AG04450 (cell line): ENCODE measurements at places on chromosomes 12 and 14.

DNA sequence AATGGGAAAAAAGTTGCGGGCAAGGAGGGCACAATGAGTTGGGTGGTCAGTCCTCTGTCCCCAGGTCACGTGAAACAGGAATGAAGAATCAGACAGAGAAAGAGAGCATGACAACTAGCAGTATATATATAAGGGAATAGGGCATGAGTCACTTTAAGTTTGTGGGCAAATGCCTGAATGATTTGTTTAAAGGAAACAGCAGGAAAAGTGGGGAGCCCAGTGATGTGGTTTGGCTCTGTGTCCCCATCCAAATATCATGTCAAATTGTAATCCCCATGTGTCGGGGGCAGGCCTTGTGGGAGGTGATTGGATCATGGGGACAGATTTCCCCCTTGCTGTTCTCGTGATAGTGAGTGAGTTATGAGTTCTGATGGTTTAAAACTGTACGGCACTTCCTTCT is 195.3 kb upstream of the IGF1 start:
- no peak for DNase-seq

GRCh38 chr14:61889914-61890351 is 127.7 kb downstream of the SNAPC1 start:
- DNase-seq, result no peak

DNA sequence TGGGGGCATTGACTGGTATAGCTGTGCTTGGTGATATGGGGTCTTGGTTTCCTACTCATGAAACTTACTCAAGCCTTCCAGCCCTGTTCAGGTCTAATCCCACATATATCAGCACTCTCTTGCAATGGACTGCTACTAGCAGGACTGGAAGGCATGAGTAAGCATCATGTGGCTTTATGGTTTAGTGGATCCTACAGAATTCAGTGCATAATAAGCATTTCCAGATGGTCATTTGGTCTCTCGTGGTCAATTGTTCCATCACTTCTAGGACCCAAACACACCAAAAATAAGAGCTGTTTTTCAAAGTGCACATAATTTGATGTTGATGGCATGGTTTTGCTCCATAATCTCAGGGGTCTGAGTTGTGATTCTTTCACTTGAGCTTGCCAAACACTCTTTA is 114.4 kb downstream of the LMNTD1 start:
- DNase-seq, result no peak

DNA sequence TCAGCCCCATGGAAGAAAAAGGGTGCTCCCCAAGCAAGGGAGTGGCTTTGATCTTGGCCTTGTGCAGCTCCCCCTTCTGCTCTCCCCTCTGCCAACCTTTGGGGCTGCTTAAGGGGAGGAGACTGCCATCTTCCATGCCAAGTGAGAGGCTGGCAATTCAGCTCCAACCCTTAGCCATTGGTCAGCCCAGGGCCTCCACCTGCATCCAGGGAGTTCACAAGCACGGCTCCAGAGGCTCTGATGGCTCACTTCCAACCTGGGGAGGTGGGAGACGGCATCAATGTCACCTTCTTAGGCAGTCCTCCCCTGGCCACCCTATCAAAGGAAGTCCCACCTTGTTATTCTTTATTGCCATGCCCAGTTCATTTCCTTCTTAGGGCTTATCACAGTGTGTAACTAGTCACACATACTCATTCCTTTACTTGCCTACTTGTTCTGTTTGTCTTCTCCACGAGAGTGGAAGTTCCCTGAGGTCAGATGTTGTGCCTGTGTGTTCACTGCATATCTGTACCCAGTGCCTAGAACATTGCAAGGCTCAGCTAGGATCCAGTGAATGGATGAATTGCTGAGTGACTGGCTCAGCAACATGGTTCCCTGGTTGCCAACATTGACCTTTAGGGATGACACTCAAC is 5.0 kb downstream of the HDAC7 start:
- DNase-seq, result no peak

GRCh38 chr12:5503774-5504173 is 71.9 kb downstream of the NTF3 start:
- no peak for DNase-seq

GRCh38 chr14:36751106-36751505 is 89.4 kb downstream of the PAX9 start:
- DNase-seq, result no peak

GRCh38 chr14:103825101-103825500 is 22.3 kb downstream of the PPP1R13B start:
- no peak for DNase-seq

DNA sequence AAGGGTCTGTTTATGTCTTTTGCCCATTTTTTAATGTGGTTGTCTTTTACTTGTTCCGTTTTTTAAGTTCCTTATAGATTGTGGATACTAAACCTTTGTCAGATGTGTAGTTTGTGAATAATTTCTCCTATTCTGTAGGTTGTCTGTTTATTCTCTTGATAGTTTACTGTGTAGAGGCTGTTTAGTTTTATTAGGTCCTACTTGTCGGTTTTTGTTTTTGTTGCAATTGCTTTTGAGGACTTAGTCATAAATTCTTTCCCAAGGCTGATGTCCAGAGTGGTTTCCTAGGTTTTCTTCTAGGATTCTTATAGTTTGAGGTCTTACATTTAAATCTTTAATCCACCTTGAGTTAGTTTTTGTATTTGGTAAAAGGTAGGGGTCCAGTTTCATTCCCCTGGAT is 33.9 kb downstream of the SLC39A9 start:
- DNase-seq, result no peak

DNA sequence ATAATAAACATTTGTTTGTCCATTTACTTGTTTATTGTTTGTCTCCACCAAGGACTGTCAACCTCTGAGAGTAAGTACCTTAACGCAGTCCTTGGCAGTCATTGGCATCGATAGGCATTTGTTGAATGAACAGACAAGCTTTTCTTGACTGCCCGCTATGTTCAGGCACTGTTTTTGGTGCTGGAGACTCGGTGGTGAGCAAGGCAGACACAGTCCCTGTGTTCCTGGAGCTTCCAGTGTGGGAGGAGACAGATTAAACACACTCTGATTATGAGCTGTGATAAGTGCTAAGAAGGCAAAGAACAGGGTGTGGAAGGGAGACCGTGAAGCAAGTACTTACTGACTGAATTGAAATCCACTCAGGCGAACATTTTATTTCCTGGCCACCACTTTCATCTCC is 1.2 kb downstream of the ATP6V0A2 start:
- DNase-seq, result no peak

DNA sequence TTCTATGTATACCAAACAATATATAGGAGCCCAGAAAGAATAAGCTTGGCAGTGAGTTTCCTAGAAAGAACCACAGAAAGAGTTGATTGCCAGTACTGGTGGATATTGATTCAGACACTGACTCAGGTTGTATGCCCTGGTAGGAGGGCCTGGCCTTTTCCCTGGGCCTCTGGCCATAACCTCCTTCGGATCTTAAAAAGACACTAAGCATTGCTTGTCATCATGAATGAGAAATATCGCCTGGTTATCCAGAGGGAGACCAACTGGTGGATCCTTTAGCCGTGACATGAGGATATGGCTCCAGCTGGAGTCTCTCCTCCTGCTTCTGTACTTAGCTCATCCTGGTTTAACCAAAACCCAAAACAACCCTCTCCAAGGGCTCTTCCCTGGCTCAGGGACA is 231.5 kb downstream of the MSRB3 start:
- no peak for DNase-seq

DNA sequence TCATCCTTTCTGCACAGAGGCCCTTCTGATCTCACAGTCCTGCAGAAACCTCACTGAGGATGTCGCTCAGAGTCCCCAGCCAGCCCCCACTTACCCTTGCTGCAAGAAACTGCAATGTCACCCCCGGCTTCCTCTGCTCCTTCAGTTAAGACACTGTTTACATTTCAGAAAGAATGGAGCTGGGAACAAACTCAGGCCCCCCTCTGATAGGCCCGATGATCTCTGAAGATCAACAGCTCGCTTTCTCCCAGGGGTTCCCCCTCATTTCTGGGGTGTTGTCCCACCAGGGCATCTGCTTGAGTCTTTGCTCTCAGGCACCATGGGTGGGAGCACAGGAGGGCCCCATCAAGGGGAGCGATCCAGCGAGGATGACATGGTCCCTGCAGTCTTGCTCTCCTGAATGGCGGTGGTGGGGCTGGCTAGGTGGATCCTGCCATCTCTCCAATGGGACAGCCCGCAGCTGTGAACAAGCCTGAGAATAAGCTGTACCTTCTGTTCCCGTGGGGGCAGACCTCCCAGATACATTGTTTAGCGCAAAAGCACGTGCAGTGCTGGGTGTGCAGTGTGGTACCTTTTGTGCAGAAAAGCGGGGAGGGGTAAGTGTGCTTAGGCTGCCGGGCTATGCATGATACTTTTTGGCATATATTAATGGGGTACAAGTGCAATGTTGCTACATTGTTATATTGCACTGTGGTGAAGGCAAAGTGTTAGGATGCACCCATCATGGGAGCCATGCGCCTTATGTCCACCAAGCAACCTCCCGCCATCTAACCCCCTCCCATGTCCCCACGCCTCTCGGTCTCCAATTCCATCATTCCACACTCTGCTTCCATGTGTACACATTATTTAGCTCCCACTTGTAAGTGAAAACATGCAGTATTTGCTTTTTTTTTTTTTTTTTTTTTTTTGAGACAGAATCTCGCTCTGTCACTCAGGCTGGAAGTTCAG is 6.7 kb upstream of the NCOR2 start:
- no peak for DNase-seq

- peak; percentile 34 for DNase-seq
Observed at GRCh38 chr14:50865391-50866076, 6.3 kb upstream of the ABHD12B start.

DNA sequence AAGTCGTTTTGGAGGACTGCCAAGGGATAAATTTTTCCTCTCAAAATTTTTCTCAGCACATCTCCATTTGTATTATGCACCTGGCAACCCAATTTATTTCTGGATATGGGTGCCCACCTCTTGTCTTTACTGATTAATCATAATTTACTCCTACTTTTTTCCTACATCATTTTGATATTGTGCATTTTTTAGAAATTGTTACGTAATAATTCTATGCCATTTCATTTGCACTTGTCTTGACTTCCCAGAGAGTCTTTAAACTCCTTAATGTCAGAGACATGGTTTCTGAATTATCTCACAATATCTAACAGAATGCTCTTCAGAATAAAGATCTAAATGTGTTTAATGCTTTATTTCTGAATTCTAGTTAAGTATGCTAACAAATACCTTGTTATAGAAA is 113.1 kb downstream of the TMTC3 start:
- DNase-seq, result no peak

GRCh38 chr12:89195470-89195869 is 156.8 kb downstream of the DUSP6 start:
- DNase-seq, result no peak

- peak; percentile 45 for DNase-seq
Observed at GRCh38 chr14:68841016-68841809, 48.3 kb upstream of the ZFP36L1 start.

GRCh38 chr14:92207012-92207927 is 85.5 kb downstream of the CPSF2 start:
- no peak for DNase-seq

DNA sequence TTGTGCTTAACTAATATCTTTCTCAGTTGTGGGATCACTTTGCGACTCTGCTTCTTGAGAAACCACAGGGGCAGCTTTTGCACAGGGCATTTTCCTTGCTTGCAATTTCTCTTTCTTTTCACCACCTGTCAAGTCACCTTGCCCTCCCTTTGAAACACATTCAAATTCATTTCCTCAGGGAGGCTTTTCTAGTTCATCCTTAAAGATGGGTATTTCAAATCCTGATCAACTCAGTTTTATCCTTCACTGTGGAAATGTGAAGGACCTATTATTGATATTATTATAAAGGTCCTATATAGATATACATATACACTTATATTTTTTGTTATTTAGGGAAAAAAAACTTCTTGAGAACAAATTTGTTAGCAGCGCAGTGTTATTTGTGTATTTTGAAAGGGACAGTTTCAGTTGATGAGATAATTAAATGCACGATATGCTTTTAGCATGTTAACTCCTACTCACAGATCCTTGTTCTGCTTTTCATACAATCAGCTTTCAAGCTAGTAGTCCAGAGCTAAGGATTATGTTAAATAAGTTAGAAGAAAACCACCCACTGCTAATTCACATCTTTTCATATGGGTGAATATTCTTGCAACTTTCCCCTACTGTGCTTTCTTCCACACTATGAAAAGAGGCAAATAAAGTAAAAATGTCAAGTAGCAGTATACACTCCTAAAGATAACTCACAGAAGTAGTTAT is 501.4 kb upstream of the RGS6 start:
- no peak for DNase-seq

GRCh38 chr12:18221726-18222125 is 39.6 kb upstream of the PIK3C2G start:
- DNase-seq, result no peak

GRCh38 chr14:24284501-24285035 is 13.2 kb upstream of the RABGGTA start:
- DNase-seq, result no peak

DNA sequence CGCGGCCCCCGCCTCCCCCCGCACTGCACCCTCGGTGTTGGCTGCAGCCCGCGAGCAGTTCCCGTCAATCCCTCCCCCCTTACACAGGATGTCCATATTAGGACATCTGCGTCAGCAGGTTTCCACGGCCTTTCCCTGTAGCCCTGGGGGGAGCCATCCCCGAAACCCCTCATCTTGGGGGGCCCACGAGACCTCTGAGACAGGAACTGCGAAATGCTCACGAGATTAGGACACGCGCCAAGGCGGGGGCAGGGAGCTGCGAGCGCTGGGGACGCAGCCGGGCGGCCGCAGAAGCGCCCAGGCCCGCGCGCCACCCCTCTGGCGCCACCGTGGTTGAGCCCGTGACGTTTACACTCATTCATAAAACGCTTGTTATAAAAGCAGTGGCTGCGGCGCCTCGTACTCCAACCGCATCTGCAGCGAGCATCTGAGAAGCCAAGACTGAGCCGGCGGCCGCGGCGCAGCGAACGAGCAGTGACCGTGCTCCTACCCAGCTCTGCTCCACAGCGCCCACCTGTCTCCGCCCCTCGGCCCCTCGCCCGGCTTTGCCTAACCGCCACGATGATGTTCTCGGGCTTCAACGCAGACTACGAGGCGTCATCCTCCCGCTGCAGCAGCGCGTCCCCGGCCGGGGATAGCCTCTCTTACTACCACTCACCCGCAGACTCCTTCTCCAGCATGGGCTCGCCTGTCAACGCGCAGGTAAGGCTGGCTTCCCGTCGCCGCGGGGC is at the start of gene FOS:
TSS of gene FOS (plus strand) at position 407 of the 731 bp plus-strand sequence. CDS start at position 562, 155 bp downstream.
- no peak for DNase-seq

DNA sequence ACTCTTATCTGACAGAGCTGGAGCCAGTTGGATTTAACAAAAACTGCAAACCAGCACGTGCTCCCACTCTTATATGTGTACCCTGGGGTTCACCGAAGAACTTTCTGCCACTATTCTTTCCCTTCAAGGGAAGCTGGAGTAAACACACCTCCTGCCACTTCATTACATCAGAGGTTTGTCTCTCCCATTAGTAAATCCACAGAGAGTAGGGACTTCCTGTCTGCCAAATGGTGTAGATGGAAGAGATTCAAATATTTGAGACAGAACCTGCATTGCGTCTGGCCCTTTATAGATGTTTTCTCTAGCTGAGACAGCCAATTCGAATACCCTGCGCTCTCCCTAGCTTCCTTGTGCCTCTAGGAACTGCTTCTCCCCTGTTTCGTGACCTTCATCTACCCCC is 29.1 kb upstream of the AEBP2 start:
- no peak for DNase-seq

GRCh38 chr12:11695321-11695720 is 45.8 kb downstream of the ETV6 start:
- DNase-seq, result no peak
